ENCODE measurements at places on chromosomes 16 and 17.
A peak's percentile ranks its signal among the peaks of the same experiment; 100 is the strongest.

GRCh38 chr17:36197387-36197703 lies 787 bp upstream of the CCL3L1 start:
- no peak for DNase-seq

DNA sequence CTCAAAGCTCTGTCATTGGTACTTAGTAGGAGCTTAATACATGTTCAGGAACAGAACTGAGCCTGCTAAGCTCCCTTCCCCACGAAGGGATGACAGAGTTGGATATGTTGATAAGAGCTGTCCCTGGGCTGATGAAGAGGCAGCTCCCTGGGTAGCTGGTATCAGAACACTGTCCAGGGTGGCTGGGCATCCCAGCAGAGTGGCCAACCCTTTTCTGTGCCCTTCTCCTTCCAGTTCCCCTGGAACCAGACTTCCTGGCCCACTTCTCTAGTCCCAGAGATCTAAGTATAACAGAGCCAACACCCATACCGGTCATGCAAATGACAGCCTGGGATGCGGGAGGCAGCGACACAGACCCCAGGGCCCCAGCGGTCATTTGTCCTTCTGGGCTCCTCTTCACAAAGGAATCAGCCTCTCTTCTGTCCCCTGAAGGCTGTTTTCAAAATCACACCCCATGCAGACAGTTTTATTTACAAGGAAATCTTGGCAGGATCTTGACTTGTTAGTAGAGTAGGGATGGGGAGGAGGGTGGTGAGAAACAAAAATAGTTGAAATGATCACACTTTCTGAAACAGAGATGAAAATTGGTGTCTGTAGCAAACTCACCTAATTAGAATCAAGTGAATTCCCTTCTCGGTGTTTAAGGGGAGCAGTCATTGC lies 1.4 kb upstream of the RHBDL3 start:
- no peak for DNase-seq

GRCh38 chr16:82181461-82182185 lies 11.6 kb upstream of the MPHOSPH6 start:
- no peak for DNase-seq

GRCh38 chr16:1500465-1501150 lies 7.4 kb downstream of the TELO2 start:
- no peak for DNase-seq

- DNase-seq, result peak; percentile 64
Measured at GRCh38 chr17:8079291-8080207, 8.0 kb downstream of the ALOX12B start.

DNA sequence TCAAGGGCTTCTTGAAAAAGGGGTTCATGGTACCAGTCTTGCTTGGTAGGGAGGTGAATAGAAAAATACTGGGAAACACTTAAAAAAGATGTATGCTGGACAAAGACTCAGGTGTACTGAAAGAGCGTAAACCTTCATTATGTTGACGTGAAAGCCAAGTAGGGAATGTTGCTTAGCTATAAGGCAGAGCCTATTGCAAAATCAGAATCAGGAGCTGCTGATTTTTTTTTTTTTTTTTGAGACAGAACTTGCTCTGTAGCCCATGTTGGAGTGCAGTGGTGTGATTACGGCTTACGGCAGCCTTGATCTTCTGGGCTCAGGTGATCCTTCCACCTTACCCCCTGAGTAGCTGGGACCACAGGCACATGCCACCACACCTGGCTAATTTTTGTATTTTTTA lies 3.9 kb downstream of the TMEM94 start:
- DNase-seq, result no peak

GRCh38 chr17:80800481-80801391 lies 190.9 kb upstream of the CHMP6 start:
- no peak for DNase-seq

DNA sequence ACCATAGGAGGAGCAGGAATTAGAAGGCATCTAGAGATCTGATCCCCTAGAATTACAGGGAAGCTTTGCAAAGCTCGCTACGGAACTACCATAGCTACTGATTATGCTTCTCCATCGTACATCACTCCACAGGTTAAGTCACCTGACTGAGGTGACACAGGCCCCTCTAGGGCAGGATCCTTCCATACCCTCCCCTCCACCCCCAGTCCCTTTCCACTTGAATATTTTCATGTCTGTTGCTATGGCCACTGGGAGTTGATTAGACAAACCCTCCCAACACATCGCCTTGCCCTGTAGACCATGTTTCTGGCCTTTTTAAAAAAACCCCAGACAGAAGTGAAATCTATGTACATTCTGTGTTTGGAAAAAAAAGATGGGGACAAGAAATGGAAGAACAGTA lies 287.1 kb downstream of the SOX9 start:
- no peak for DNase-seq

DNA sequence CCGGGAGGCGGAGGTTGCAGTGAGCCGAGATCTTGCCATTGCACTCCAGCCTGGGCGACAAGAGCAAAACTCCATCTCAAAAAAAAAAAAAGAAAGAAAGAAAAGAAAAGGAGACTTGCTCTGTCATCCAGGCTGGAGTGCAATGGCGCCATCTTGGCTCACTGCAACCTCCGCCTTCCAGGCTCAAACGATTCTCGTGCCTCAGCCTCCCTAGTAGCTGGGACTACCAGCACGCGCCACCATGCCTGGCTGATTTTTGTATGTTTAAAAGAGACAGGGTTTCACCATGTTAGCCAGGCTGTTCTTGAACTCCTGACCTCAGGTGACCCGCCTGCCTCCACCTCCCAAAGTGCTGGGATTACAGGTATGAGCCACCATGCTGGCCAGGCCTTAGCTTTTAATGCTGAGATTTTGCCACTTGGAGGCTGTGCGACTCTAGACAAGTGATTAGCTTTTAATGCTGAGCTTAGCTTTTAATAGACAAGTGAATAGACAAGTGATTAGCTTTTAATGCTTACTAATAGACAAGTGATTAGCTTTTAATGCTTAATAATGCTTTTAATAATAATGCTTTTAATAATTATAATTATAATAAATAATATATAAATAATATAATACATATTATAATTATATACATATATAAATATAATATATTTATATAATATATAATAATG lies 9.6 kb downstream of the LDAF1 start:
- no peak for DNase-seq

DNA sequence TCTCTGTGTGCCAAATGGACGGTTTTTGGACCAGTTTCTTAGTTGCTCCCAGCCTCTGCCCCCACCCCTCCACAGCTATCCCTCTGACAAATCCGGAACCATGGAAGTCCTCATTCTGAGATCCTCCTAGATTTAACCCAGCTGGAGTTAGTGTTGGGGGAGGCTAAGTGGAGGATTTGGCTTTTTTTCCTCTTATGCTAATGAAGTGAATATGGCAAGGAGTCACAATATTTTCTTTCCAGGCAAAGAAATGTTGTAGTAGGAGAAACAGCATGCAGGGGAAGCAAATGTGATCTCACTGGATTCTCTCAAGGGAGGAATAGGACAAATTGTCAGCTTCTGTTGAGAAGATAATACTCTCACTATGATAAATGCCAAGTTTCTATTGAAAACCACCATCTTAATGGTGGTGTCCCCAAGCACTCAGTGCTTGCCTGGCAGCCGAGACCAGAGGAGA lies 159.5 kb downstream of the MSI2 start:
- DNase-seq, result no peak

DNA sequence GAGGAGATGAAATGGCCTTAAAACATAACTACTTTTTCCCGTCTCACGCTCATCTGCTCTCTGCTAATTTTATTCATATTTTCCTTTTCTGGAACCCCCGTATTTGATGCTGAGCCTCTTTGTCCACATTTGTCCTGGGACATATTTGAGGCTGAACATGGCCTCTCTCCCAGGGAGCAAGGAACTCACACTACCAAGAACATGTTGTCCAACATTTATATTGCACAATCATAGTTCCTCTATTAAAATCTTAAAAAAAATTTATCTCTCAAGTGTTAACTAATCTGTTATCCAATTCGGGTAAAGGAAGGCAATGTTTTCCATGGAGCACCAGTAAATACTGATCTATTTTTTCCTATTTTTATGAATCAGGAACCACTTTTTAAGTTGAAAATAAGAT lies 60.2 kb downstream of the CMC2 start:
- DNase-seq, result no peak

- no peak for DNase-seq
Measured at GRCh38 chr17:43216762-43217613, 5.3 kb downstream of the TMEM106A start.

DNA sequence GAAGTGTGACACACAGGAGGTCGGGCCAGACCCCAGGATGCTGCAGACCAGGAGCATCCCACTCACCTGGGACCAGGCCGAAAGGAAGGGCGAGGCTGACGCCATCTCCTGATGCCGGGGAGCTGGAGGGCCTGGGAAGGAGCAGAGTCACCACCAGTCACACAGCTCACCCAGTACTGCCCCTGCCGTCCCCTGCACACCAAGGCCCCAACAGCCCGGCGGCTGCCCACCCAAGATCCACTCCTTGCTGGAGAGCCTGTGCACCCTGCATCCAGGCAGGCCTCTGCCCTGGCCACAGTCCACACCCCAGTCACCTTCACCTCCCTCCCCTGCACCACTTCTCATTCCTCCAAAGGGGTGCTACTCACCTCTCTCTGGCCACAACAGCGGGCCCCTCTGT lies 4.8 kb downstream of the ZNF500 start:
- no peak for DNase-seq

- DNase-seq, result no peak
Measured at GRCh38 chr16:14527411-14528044, 102.5 kb downstream of the PARN start.

- no peak for DNase-seq
Measured at GRCh38 chr16:49049191-49049590, 232.4 kb downstream of the CBLN1 start.

DNA sequence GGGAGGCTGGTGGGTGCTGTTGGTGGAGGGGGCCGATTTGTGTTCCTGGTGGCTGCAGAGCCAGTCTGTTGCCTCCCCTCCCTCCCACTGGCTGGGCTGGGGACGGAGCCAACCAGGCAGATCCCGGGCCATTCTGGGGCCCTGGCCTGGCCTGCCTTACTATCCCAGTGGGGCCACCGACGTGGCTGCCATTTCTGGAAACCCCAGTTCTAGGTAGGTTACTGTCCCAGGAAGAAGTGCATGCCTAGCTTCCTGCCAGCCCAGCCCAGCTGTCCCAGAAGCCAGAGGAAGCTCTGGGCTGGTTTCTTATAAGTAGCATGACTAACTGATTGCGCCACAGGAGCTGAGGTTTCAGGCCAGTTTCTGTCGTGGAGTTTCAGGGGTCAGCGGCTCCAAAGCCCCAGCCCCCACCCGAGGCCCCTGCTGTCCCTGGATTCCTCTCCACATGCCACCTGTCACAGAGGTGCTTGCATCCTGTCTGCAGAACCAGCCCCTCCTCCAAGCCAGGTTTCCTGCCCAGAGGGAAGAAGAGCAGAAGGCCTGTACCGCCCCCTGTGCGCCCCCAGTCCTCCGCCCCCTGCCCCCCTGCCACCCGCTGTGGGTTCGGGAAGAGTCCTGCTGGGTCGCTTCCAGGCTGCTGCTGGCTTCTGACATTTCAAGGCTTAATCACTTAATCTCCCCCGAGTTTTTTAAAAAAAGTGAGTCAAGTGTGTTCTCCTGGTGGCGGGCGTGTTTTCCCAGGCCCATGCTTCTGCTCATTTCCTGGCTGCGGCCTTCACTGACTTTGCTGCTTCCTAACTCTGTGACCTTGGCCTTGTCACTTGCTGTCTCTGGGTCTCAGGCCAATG lies 13.2 kb downstream of the IL4R start:
- peak; percentile 6 for DNase-seq

GRCh38 chr17:14557480-14557879 lies 256.6 kb downstream of the HS3ST3B1 start:
- no peak for DNase-seq

GRCh38 chr17:29892201-29892600 lies 37.8 kb downstream of the SSH2 start:
- DNase-seq, result no peak

DNA sequence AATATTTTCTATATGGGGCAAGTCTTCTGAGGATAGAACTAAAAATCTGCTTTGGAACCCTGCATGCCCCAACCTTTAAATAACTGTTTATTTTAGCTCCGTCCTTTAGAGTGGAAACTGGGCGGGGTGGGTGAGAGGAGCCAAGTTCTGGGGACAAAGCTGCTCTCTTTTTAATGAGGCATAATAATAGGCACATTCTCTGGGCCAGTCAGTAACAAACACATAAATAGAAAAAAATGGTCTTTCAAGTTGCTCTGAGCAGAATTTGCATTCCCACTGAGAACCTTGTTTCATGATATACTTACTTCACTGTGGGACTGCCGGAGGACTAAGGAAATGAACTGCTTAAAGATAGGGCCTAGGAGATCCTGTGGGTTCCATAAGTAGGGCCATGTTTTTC lies 51.5 kb downstream of the KNOP1 start:
- no peak for DNase-seq

DNA sequence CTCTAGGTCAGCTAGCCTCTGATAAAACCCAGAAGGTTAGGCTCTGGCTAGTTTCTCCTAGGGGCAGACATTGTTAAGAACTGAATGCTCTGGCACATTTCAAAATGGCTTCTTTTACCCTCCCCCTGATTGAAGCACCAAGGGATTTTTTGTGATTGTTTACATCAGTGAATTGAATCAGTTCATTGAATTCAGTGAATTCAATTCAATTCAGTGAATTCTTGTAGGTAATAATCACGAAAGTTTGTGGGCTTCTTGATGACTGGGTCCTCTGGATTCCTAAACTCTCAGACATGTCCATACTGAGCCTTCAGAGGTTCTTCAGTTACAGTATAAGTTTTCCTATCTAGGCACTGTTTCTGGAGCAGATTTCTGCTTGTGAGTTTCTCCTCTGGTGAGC lies 135.2 kb upstream of the ELAC2 start:
- no peak for DNase-seq

DNA sequence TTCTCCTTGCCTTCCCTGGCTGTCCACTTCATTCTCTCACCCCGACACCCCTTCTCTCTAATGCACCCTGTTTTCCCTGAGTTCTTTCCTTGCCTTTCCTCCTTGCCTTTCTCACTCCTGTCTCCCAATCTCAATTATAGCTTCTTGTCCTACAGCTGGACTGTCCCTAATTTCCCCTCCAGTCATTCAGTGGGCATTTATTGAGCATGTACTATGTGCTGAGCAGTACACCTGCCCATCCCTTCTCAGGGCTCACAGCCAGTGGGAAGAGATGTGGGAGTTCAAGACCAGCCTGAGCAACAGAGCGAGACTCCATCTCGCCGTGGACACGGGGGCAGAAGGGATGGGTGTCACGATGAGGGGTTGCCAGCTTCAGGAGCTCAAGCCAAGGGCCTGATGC lies 5.8 kb downstream of the ATP2A1 start:
- DNase-seq, result no peak

DNA sequence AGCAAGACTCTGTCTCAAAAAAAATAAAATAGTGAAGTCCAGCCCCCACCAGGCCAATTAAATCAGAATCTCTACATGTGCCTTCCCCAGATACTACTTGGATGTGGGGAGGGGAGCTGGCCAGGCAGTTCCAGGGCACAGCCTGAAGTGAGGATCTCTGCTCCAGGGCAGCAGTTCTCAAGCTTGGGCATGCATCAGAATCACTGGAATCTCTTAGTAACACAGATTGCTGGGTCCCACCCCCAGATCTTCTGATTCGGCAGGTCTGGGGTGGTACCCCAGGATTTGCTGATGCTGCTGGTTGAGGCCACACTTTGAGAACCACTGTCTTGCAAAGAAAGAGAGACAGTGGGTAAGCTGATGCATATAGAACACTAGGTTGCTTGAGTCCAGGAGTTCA lies 8.3 kb upstream of the CDH5 start:
- no peak for DNase-seq
